ENCODE measurements at places on chromosomes 16 and 17. TPM values are rescaled to one million over a fixed set of nuclear protein-coding genes. Genes with fewer than 3 reads are reported as not detected.
A peak's percentile ranks its signal among the peaks of the same experiment; 100 is the strongest.

DNA sequence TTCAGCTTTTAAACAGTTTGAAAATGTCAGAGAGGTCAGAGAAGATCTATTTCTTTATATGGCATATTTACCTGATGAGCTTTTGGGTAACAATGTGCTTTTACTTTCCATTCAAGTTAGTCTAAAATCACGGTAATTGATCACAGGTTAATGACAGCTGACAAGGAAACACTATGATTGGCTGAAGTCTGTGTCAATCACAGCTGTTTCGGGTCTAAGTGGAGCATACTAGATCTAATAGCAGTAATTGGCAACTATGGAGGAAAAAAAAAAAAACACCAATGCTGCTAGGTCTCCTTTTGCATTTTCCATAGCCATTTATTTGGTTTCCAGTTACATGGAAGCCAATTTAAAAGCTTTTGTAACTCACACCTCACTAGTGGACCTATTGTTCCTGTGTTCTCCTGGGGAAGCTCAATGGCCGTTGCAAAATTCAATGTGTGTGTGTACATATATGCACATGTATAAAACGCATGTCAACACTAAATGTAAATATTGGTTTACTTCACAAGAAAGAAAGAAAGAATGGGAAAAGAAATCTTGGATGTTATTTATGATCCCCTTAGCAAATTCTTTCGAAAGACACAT is 568.3 kb upstream of the ZFHX3 start:
- ATAC-seq, result peak; percentile 90

- ATAC-seq, result no peak
These were observed 59.0 kb upstream of the NKD1 start for GRCh38 chr16:50489182-50489581.

DNA sequence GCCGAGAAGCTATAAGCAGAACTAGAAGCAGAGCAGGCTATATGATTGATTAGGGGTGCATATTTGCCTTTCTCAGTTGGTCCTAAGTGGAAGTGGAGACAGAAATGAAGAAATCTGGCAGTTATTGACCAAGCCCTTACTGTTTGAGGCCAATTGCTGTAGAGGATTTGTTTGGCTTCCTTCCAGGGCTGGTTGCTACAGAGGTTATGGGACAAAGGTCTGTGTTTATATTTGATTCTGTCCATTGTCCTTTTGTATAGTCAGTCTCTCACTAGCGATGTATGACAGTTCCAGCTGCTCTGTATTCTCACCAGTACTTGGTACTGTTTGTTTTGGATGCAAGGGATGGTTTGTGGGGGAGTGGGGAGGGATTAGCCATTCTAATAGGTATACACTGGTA is 7.3 kb upstream of the ALOX15 start:
- ATAC-seq, result peak; percentile 49

- peak; percentile 42 for ATAC-seq
These were observed 1.0 kb downstream of the SDK2 start for GRCh38 chr17:73643001-73643851.

DNA sequence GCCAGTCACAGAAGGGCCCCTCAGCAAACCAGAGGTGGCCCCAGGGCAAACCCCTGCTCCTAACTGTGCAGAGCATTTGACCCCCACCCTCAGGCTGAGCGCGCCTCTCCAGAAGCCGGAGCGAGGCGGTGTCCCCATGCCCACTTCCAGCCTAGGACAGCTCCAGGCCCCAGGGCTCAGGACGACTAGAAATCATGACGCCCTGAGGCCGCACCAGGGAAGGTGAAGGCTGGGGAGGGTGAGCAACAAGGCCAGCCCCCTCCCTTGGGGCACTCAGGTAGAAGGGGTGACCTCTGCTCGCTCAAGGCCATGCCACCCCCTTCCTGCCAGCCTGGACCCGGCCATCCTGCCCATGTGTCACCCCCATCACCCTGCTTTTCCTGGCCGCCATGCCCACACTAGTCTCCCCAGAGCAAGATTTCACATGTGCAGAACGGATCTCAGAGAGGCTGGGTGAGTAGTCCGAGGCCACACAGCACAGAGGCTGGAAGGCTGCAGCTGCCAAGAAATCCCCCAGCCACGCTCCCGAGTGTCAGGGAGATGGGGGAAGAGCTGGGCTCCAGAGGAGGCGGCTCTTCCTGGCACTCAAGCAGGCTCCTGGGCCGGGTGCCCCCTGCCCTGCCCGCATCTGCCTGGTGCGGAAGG is 2.1 kb upstream of the PVALEF start:
- ATAC-seq, result no peak

- ATAC-seq, result no peak
These were observed 63.5 kb upstream of the MED9 start for GRCh38 chr17:17413215-17413792.

DNA sequence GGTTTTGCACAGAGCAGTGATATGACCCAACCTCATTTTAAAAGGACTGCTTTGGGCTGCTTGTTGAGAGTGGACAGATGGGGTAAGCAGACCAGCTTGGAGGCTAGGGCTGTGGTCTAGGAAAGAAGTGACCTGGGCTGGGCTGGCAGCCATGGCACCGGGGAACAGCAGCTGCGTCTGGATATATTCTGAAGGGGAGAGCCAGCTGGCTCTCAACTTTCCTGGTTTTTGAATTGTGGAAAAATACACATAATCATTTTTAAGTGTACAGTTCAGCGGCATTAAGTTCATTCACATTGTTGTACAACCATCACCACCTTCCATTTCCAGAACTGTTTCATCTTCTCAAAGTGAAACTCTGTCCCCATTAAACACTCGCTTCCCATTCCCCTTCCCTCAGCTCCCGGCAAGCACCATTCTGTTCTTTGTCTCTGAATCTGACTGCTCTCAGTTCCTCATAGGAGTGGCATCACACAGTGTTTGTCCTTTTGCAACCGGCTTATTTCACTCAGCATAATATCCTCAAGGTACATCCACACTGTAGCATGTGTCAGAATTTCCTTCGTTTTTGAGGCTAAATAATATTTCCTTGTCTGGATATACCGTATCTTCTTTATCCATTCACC is 113.2 kb downstream of the SPECC1 start:
- no peak for ATAC-seq

- no peak for ATAC-seq
These were observed 46.8 kb downstream of the SLC39A11 start for GRCh38 chr17:73045724-73046123.

GRCh38 chr17:46800573-46800972 is 17.9 kb downstream of the WNT3 start:
- no peak for ATAC-seq

GRCh38 chr17:18070861-18071340 is 16.8 kb upstream of the DRG2 start:
- ATAC-seq, result peak; percentile 47

- no peak for ATAC-seq
These were observed 40.4 kb upstream of the CORO6 start for GRCh38 chr17:29663155-29663554.

The KRTAP4-1 gene
- not detected for total RNA-seq

GRCh38 chr17:21363776-21364642 is 12.1 kb upstream of the KCNJ12 start:
- ATAC-seq, result no peak

DNA sequence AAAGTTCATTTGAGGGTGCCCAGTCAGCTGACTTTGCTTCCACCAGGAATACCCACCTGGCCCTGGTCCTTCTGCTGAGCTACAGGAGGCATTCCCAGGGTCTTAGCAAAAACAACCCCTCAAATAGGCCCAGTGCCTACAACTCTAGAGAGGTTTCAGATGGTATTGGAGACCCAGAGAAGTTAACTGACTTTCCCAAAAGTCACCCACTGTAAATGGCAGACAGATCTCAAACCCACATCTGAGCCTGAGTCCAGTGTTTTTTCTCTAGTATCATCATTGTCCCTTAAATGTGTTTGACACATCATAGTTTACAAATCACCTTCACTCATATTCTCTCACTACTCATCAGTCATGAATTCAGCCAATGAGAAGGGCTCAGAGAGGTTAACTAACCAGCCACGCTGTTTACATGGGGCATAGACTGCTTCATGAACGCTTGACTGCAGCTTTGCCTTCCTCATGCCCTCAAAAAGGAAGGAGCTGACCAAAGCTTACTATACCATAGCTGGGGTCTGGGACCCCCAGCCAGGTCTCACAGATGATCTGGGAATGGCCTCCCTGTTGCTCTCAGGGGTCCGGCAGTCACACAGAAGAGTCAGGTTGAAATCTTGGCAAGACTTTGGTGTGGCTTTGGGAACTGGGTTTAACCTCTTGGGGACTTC is 3.7 kb downstream of the PHOSPHO1 start:
- no peak for ATAC-seq

DNA sequence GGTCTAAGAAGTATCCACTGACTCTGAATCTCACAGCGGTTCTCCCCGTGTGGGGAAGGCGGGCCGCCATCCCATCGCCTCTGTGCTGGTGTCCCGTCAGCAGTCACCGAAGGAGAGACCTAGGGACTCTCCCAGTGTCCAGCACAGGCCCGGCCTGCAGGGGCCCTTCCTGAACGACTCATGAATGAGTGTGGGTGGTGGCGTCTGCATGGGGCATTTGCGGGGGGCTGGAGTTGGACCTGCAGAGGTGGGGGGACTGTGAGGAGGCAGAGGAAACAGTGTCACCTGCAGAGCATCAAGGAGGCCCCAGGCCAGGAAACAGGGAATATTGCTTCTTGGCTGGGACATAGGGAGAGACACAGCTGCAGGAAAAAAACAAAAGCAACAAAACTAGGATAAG is 10.3 kb downstream of the KCNG4 start:
- ATAC-seq, result no peak

GRCh38 chr16:24471561-24472350 is 67.6 kb upstream of the RBBP6 start:
- ATAC-seq, result no peak

DNA sequence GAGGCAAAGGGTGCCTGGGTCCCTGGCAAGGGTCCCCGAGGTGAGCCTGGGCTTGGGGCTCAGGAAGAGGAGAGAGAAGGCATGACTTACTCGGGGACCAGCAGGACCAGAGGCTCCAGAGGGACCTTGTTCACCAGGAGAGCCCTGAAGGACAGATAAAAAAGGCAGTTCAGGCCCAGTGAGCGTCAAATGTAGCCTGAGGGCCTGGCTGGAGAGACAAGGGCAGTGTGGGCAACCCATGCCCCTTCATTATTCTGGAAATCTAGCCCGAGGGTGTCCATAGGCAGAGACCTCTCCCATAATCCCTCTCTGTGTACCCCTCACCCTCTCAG is 14.1 kb downstream of the COL1A1 start:
- no peak for ATAC-seq

The DNASE1L2 gene
- 1.1 TPM for total RNA-seq

DNA sequence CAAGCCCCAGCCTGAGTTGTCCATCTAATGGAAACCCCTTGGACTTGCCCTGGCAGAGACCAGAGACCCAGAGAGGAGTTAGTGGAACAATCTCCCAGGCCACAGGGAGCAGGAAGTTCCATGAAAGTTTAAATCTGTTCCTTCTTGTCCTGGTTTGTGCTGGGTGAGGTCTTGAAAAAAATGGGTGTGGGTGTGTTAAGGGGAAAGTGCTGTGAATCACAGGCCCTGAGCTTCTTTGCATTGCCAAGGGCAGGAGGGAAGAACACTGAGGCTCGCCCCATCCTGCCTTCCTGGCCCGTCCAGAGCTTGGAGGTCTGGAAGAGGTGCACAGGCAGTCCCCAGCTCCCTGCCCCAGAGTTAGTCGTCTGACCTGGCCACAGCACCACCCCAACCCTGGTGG is 2.3 kb downstream of the ADORA2B start:
- peak; percentile 31 for ATAC-seq
